Osteocyte (in vitro differentiated cells): ENCODE measurements at places on chromosomes 2 and 18. TPM values are rescaled to one million over a fixed set of nuclear protein-coding genes. Genes with fewer than 3 reads are reported as not detected.

CENPA gene
- total RNA-seq: 4.6 and 5.1 TPM in 2 replicates

KCNJ3 gene
- total RNA-seq: not detected in 2 replicates

UGT1A1 gene
- total RNA-seq: not detected in 2 replicates

GPR45 gene
- not detected in 2 replicates for total RNA-seq

LRRTM4 gene
- not detected in 2 replicates for total RNA-seq

SLC23A3 gene
- 2.8 and 5.2 TPM in 2 replicates for total RNA-seq

GREB1 gene
- total RNA-seq: 0.54 and 0.55 TPM in 2 replicates

ACTG2 gene
- total RNA-seq: 190 and 191 TPM in 2 replicates

MFSD2B gene
- not detected in 2 replicates for total RNA-seq

HOXD8 gene
- total RNA-seq: not detected in 2 replicates

HAAO gene
- total RNA-seq: 0.73 and 1.1 TPM in 2 replicates
